ENCODE measurements at places on chromosomes 3 and 15.
A peak's percentile ranks its signal among the peaks of the same experiment; 100 is the strongest.

DNA sequence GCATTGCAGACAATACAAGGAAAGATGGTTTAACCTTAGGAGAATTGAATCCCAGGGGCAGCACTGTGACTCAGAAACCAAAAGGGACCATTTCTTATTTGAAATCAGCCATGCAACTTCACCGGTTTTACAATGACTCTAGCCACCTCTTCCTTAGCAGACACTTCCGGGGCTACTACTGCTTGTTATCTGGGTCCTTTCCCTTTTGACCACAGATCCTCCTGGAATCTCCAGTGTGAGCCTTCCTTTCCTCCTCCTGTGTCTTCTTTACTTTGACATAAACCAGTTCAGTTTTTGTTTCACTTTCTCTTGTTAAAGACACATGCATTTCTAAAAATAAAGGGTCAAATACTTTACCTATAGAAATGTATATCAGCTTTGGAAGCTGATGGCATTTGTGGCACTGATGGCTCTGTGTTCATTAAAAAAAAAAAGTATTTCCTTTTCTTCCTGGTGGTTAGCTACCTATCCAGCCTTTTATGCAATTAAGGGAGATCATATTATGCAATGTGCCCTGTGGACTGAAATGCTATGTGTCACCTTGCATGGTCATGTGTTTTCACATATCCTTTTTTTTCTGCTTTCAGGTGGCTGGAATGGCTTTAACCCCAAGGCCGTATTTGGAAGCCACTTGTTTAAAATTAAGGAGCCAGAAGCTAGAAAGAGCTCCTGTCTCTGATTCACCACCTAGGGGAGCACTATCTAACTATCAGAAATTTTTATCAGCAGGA, 296.2 kb downstream of the CHL1 start:
- DNase-seq: no peak

- peak; percentile 28 for DNase-seq
Measured at GRCh38 chr3:185423178-185423577, 60.2 kb downstream of the MAP3K13 start.

GRCh38 chr3:45595364-45596195, 1.0 kb downstream of the LIMD1 start:
- DNase-seq: no peak

DNA sequence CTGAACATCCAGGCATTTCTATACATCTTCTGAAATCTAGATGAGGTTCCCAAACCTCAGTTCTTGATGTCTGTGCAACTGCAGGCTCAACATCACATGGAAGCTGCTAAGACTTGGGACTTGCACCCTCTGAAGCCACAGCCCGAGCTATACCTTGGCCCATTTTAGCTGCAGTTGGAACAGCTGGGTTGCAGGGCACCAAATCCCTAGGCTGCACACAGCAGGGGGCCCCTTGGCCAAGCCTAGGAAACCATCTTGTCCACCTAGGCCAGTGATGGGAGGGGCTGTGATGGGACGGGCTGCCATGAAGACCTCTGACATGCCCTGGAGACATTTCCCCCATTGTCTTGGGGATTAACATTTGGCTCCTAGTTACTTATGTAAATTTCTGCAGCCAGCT, 415.8 kb upstream of the SUCLG2 start:
- DNase-seq: no peak

- DNase-seq: peak; percentile 64
Measured at GRCh38 chr3:136075811-136076210, 110.3 kb downstream of the PPP2R3A start.

- no peak for DNase-seq
Measured at GRCh38 chr3:147705651-147706051, 296.5 kb downstream of the ZIC1 start.

- DNase-seq: no peak
Measured at GRCh38 chr3:123523023-123523412, 61.8 kb downstream of the HACD2 start.

DNA sequence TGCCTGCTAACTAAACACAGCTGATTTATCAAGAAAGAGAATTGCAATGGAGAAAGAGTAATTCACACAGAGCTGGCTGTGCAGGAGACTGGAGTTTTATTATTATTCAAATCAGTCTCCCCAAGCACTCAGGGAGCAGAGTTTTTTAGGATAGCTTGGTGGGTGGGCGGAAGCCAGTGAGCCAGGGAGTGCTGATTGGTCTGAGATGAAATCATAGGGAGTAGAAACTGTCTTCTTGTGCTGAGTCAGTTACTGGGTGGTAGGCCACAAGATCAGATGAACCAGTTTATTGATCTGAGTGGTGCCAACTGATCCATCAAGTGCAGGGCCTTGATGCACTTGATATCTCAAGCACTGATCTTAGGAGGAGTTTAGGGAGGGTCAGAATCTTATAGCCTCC, 891.9 kb upstream of the CADM2 start:
- no peak for DNase-seq

- no peak for DNase-seq
Measured at GRCh38 chr3:121817753-121818152, 17.1 kb downstream of the IQCB1 start.

DNA sequence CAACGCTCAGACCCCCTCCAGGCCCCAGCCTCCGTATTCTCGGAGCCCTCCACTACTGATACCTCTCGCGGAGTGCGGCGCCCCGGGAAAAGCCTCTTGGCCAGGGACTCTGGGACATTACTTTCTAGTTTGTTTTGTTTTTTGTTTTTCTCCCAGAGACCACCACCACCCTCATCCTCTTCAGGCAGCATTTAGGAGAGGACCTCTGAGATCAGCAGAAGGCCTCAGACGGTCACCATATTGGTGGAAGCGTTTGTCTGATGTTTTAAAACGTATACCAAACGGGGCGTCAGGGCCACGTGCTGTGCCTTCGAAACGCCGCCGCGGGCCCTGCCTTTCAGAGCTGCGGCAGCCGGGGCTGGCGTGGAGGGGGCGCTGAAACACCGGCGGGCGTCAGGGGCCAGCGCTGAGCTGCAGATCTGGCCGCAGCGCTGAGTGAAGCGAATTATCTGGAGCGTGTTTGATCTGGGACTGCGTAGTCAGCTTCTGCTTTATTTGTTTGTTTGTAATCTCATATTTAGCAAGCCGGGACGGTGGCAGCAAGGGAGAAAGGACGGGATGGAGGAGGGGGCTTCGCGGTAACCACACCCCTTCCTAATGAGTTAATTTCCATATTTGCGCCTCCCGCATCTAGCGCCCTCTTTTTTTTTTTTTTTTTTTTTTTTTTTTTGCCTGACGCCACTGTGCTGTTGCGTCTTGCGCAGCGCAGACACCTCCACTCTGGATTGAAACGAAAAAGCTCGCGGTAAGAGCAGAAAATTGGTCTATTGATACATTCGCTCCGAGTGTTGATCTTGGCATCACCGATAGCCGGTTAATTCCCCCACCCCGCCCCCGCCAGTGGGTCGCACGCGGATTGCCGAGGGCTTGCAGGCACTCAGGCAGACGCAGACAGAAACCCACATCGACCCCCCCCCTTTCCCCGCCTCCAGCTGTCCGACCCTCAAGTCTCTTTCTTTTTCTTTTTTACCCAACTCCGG, 14.9 kb downstream of the SOX2 start:
- DNase-seq: no peak

GRCh38 chr3:2783261-2783660, 326.9 kb downstream of the IL5RA start:
- no peak for DNase-seq

DNA sequence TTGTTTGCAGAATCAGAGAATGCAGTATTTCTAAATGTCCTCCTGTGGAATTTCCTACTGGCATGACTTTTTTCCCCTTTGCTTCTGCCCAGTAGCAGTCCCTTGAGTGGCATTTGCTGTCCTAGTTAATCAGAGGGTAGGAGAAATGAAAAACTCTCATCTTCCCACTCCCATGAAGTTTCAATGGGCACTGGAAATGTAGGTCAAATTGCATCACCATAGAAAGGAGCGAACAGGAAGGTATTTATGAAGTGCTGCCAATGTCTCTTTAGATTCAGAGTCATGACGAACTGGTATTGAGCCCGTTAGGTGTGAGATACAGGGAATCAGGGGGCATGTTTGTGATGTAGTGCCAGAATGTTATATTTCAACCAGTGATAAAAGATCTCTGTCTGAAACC, 23.2 kb downstream of the ATXN7 start:
- DNase-seq: peak; percentile 52

DNA sequence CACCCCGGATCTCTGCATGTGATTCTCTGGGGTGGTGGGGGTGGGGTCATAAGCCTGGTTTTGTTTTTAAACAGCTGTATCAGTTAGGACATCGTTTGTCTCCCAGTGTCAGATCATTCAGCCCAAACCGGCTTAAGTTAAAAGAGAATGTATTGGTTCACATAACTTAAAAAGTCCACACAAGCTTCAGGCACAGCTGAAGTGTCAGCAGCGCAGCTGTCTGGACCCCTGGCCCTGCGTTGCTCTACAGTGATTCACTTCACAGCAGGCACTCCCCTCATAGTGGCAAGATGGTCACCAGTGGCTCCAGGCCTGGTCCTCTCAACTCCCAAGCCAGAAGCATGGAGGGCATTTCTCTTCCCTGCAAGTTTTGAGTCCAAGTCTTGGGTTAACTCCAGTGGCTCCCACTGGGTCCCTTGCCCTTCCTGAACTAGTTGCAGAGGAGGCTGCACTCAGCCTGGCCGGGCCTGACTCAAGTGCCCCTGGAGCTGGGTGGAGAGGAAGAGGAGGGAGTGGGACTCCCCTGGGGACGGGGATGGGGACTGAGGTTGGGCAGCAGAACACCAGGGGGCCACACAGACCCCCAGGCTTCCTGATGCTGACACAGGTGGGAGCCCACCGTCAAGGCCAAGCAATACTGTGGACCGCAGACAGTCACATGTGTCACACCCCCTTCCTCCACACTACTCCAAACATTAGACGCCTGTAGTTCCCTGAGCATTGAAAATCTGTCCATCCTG, 28.9 kb upstream of the GP9 start:
- no peak for DNase-seq

- peak; percentile 63 for DNase-seq
Measured at GRCh38 chr15:50315814-50316630, 39.0 kb downstream of the GABPB1 start.

DNA sequence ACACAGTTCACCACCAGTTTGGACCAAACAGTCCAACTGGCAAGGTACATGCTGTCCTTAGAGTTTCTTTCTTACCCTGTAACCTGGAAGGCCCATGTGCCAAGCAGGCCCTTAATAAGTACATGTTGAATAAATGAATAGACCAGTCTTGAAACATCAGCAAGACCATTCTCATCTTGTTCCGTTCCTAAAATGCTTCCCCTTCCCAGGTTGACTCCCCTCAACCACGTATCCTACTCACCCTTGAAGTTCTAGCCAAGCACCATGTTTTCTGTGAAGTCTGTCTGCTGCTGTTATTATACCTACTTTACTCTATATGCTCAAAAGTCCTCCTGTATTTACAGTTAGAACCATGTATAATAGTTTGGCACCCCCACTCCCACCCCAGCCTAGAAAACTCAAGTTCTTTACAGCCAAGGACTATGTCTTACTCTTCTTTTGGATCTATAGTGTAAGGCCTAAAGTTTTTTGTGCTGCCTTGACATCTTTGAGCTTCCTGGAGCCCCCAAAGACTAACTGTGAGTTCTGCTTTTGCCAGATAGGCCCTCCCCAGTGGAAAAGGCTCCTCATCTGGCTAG, 49.2 kb upstream of the SSR3 start:
- no peak for DNase-seq

DNA sequence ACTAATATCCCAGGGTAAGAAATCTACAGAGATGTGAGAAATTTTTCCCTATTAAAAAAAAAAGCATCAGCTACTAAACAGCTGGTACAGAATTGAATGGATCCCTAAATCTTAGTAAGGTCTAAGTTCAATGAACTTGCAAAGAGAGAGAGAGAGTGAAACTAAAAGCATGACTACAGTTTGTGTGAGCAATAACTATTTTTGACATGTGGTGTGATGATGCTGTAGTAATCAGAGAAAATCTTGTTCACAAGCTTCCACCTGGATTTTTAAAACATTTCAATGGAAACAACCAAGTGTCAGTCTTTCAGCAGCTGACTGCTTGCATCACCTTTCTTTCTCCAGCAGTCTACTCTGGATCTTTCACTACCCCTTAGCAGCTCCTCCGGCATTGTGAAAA, 45.2 kb upstream of the ABI3BP start:
- DNase-seq: peak; percentile 37

DNA sequence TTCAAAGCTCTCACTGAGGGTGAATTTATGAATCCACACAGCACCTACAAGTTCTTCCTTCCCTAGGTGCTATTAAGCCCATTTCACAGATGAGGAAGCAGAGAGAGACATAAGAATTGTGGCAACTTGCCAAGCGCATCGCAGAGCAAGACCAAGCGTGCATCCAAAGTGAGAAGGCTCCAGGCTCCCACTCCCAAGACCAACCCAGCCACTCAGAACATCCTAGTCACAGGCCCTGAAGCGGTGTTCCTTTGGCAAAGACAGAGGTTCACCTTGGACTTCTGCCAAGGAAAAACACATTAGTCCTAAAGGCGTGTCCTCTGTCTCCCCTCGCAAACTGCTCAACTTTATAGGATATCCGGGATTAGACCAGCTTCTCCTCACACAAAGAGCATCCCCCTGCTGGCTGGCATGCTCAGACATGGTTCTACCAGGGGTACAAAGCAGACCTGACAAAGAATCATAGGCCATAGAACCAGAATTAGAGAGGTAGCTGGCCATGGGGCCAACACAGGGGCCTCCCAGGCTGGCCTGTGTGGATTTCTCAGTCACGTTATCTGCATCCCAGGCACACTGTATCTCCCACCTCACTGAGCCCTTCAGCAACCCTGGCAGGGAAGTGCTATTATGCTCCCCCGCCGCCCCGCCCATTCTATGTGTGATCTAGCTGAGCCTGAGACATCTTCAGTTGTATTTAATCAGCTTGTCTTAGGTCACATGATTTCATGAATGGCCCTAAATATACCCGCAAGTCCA, 160.2 kb downstream of the FOXP1 start:
- no peak for DNase-seq

DNA sequence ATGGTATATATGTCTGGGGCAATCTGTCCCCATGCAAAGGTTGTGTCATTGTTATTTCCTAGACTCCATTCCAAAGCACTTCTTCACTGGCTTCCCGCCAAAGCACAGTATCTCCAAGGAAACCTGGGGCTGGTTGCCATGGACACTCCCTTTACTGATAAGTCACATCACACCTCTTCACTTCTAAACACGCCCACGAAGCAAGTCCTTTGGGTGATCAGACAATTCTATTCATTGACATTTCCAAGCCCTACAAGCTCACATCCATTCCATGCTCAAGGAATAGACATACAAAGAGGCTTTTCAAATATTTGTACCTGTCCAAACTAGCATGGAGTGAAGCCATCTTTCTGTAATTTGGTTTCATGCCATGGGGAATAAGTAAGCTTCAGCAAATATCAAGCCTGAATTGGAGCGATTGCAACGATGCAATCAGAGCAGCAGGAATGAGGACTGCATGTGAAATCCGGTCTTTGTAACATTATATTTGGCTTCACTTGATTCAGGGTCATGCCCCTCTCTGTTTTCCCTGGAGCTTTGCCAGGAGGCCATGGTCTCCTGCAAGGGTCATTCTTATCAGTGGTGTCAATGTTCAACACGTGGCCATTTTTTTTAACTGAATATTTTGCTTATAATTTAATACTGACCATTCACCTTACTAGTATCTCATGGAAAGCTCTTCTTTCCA, 201.6 kb upstream of the TMC3 start:
- DNase-seq: no peak

DNA sequence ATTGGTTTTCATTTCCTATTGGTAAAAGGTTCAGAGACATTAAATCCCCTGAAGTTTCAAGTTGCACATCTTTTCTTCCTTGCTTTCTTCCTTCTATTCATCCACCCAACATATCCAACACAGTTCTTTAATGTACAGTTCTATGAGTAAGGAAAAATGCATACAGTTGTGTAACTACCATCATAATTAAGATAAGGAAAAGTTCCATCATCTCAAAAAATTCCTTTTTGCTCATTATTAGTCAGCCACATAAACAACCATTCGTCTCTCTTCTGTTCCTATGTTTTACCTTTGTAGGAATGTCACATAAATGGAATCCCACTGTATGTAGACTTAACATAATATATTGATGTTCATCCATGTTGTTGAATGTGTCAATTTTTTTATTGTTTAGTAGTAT, 211.1 kb upstream of the ADAMTS9 start:
- DNase-seq: peak; percentile 62

Measured in amniotic epithelial cell (primary cell).